Tibial nerve (tissue), 4 donors: ENCODE measurements at places on chromosomes 1 and 21. TPM values are rescaled to one million over a fixed set of nuclear protein-coding genes. Genes with fewer than 3 reads are reported as not detected.
A peak's percentile ranks its signal among the peaks of the same experiment; 100 is the strongest.

DNA sequence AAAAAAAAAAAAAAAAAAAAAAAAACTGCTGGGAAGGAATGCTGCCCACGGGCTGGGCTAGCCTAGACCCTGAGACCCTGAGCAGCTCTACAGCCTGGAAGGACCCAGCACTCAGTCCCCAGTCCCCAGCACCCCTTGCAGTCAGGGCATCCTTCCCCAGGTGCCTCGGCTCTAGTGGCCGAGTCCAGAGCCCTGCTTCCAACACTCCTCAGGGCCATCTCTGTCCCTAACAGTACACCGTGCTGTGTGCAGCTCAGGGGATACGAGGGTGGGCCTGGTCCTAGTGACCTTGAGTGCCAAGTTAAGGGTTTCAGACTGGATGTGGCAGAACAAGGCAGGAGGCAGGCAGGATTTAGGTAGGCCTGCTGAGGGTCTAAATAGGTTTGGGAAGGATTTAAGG is 50.2 kb upstream of the LRP8 start:
- DNase-seq: no peak

GRCh38 chr1:93033029-93033428 is 46.1 kb upstream of the MTF2 start:
- DNase-seq: no peak

DNA sequence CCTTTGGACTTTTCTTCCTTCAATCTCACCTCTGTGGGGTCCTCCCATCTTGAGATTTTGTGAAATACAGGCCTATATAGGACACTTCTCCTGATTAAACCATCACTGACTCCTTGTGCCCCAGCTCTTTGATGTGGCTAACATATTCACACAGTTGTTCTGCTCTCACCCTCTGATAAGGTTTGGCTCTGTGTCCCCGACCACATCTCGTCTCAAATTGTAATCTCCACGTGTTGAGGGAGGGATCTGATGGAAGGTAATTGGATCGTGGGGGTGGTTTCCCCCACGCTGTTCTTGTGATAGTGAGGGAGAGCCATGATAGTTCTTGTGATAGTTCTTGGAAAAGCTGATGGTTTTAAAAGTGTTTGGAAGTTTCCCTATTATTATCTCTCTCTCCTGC is 19.7 kb downstream of the LRRC7 start:
- no peak for DNase-seq

DNA sequence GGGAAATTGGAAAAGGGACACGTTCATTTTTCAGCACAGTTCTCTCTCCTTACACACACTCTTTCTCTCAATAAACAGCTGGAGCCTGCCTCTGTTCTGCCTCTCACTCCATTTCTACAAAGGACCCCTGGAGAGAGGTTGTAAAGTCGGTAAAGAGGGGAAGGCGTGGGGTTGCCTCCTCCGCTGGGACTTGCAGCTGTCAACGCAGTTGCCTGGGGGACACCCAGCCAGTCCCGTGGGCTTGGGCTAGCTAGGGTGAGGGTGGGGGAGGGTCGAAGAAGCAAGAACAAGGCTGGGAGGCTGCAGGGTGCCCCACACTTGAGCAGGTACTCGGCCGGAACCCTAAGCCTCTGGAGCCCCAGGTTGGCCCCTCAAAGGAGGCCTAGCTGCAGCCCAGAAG is 27.6 kb downstream of the C1orf216 start:
- no peak for DNase-seq

DNA sequence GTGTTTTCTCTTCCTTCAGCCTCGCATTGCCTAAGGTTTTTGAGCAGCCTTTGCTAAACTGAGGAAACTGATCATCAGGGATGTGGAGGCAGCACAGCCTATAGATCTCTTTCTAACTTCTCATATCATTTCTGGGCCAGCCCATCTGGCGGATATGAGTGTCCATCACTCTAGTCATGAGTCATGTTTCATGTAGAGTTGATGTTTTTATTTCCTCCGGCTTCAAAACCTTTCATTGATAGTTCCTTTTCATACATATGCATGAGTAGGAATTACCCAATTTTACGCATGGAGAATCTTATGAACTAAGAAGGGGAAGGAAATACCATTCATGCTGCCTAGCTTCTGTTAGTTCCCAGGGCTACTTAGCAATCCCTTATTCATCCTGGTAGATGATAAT is 66.3 kb downstream of the SPATA46 start:
- DNase-seq: no peak

DNA sequence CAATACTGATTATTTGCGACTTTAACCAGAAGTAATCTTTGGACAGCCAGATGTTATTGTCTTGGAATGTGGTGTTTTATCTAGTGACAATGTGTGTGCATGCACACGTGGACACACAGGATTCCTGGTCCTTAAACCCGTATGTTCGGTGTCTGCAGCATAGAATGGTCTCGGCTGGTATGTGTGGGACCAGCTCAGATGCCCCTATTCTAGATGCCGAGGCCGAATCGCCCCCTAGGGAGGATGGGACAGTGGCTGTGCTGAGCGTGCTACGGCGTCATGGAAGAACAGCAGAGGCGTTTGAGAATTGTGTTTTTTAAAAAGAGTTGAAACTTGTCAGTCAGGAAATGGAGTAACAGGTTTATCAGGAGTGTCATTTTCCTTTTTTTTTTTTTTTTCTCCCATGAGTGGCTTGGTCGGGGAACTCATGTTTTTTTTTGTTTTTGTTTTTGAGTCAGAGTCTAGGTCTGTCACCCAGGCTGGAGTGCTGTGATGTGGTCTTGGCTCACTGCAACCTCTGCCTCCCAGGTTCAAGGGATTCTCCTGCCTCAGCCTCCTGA is 30.1 kb downstream of the SKI start:
- DNase-seq: no peak

DNA sequence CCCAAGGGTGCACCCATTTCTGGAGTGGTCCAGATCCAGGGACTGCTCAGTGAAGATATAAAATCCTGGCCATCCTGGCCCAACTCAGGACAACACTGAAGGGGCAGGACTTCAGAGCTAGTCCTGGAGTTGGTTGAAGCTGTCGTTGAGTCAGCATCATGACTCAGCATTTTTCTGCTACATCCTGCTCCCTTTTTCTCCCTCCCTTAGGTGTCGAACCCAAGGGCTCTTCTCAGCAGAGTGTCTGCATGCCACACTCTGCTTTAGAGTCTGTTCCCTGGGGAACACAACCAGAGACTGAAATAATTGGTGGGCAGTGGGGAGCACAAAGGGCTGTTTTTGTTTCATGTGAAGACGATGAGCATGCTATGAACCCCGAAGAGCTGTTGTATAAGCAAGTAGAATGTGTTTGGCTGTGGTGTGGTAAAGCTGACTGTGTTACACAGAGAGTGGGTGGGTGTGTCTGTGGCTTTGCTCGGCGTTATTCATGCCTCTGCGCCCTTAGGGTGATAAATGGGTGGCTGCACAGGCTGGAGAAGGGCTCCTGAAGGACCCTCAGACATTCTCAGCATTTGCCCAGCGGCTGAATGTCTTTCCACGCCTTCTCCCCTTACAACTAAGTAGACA is 167.2 kb downstream of the CYYR1 start:
- DNase-seq: no peak

DNA sequence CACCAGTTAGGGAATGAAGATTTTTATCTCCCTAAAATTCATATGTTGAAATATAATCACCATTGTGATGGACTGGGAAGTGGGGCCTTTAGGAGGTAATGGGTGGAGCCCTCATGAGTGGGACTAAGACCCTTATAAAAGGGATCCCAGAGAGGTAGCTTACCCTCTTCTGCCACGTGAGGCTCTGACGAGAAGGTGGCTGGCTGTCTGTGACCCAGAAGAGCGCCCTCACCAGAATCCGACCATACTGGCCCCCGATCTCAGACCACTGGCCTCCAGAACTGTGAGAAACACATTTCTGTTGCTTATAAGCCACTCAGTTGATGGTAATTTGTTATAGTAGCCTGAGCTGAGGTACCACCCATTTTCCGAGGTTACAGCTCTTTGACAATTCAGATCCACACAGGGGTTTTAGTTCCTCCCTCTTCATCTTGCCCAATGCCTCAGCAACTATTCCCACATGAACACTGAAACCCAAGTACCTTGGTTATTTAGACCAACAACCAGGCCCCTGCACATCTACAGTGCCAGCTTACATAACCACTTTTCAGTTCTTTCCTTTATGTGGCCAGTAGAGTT is 27.6 kb upstream of the HUNK start:
- DNase-seq: no peak

DNA sequence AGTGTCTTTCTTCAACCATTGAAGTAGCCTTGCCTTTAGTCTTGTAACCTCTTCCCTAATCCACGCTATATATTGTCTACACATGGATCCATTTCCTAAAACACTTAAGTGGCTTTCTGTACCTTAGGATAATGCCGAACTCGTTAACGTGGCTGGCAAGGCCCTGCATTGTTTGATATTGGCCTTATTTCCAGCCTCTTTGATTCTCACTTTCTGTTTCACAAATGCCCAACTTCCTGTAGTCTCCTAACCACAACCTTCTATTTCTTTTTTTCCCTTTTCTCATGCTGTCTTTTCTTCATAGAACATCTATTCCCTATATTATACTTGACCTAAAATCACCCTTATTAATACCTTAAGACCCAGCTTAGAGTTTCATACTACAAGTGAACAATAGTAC is 536.0 kb downstream of the LMO4 start:
- no peak for DNase-seq

GRCh38 chr1:228821252-228821651 is 86.0 kb downstream of the RHOU start:
- no peak for DNase-seq

DNA sequence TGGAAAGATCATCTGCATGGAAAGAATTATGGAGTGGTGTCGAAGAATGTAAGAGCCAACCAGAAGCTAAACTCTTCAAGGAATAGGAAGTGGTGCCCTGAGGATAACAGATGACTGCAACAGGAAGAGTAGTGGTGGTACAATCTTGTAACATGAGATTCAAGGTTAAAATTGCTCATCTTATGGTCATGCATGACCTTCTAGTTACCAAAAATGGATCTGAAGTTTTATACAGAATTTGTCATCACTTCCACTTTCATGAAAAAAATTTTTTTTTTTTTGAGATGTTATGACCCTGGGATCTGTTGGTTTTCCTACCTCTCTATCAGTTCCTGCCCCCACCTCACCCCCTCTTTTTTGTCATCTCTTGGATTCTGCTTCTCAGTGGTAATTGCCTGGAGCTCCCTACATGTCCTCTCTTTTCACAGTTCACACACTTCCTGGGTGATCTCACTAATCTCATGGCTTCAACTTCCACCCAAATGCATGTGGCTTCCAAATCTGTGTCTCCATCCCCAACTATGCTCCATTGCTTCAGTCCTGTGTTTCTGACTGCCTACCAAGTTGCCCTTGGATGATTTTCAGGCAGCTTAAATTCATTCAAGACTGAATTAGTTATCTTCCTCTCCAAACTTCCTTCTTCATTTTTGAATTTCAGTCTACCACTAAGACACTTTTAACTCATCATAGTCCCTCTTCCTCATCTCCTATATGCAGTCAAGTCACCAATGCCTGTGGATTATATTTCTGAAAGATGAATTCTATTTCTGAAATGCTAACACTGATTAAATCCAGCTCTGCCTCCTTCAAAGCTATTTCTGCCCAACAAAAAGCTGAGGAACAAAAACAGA is 48.4 kb downstream of the SLAMF6 start:
- no peak for DNase-seq

GRCh38 chr1:231679109-231679508 is 52.5 kb downstream of the DISC1 start:
- no peak for DNase-seq

DNA sequence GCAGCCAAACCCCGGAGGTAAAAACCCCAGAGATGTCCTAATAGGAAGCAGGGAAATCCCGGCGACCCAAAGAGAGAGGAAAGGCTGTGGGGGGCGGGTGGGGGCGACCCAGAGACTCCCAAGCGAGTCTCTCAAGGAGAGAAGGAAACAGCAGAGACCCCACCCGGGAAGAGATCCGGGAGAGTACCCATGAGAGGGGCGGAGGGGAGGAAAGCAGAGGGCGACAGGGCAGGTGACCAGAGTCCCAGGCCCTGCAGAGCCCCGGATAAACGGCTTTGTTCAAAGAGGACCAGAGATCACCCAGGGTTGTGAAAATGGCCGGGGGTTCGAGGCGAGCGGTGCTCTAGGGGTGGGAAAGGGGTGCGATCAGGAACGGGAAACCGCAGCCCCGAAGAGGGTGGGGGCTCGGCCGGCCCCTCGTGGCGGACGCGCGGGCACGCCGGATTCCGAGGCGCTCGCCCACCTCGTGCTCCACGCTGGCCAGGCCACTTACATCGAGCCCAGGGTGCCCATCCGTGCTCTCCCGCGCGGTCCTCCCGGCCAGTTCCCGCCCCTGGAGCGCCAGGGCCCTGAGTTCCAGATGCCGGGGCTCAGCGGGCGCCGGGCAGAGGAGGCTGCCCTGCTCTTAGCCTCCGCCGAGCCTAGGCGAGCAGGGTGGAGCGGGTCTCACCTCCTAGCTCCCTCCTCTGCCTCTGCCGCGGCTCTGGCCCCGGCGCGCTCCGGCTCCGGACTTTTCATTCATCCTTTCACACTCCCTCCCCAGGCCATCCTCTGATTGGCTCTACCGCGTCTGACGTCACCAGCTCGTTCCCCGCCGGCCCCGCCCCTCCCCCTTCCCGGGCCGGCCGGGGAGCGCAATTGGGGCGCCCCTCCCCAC is 52.3 kb downstream of the RHBG start:
- DNase-seq: peak; percentile 21

DNA sequence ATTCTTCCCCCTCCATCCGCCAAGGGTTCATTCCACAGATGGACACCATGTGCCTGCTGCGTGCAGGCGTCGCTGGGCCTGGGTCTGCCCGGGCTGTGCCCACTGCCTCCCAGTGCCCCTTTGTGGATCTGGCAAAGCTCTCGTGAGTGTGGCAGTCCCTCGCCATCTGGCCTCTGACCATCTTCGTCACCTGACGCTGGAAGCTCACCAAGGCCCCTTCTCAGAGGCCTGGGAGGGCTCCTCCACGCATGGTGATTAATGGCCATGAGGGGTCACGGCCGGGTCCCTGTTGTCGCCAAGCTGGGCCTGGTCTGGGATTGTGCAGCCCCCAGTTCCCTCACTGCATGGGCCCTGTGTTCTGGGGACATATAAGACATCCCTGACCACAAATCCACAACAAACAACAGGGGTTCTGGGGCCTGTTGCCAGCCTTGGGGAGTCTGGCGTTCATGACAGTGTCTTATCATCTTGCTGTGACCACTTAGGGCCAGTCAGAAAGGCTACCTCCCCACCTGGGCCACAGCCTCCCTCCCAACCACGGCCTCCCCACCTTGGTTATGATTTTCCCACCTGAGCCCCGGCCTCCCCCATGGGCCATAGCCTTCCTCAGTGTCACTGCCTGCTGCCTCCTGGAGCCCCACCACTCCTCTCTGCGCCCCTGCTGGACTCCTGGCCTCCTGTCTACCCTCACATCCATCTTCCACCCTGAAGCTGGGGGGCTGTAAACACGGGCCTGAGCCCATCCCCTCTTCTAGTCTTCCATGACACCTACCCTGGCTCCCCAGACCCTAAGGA is 27.9 kb downstream of the SLC45A1 start:
- DNase-seq: no peak

RIMKLA gene
- 2.2 TPM for total RNA-seq

MPL gene
- total RNA-seq: not detected

KCNA3 gene
- total RNA-seq: 3.9 TPM

ALPL gene
- 3.9 TPM for total RNA-seq
